ENCODE measurements at places on chromosomes 2 and 18.

GRCh38 chr2:60608679-60609078, 55.2 kb upstream of the BCL11A start:
- no peak for DNase-seq

DNA sequence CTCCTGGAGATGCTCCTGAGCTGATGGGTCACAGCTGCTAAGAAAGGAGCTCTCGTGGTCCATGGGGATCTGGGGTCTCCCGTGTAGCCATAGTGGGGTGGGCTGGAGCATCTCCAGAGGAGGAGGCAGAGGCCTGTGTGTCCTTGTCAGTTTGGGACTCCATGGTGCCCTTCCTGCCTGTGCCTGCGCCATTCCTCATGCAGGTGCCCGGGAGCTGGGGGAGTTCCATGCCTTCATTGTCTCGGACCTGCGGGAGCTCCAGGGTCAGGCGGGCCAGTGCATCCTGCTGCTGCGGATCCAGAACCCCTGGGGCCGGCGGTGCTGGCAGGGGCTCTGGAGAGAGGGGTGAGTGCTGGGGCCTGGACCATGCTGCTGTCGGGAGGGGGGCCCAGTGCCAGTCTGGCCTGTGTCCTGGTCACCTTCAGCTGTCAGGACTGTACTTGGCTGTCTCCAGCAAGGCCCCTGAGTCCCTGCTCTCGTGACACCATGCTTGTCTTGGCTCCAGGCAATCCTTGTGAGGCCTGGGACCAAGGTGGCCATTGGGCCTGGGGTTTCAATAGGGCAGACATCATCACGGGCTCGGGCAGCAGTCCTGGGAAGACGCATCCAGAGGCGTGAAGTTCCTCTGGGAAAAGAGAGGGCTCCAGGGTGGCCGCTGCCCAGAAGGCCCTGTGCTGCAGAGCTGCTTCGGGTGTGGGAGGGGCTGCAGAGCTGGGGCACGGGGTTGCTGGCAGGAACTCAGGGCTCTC, 7.3 kb downstream of the CAPN10 start:
- no peak for DNase-seq

DNA sequence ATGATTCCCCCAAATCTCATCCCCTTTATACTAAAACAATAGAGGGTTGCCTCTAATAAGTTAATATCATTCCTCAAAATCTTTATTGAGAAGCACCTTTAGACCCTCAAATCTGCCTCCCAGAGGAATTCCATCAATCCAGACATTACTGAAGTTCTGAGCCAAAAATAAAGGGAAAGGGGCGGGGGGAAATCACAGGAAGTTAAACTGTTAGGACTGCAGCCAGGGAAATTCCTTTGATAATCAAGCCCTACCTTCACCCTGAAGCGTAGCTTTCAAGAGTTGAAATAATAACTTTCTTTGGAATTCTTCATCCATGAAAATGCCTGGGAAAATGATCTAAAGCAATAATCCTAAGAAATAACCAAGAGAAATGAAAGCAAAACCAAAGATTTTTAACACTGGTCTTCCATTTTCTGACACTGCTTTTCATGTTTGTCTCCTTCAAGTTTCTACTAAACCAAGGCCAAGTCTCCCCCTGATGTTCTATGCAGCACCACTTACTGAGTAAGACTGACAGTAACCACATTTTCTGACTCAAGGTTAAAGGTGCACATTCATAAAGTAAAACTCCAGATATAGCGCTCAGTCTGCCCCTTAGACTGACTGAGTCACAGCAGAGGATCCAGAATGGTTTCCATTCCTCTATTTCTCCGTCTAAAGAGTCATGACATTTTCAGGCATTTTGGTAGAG, 78.2 kb downstream of the TCF4 start:
- no peak for DNase-seq

DNA sequence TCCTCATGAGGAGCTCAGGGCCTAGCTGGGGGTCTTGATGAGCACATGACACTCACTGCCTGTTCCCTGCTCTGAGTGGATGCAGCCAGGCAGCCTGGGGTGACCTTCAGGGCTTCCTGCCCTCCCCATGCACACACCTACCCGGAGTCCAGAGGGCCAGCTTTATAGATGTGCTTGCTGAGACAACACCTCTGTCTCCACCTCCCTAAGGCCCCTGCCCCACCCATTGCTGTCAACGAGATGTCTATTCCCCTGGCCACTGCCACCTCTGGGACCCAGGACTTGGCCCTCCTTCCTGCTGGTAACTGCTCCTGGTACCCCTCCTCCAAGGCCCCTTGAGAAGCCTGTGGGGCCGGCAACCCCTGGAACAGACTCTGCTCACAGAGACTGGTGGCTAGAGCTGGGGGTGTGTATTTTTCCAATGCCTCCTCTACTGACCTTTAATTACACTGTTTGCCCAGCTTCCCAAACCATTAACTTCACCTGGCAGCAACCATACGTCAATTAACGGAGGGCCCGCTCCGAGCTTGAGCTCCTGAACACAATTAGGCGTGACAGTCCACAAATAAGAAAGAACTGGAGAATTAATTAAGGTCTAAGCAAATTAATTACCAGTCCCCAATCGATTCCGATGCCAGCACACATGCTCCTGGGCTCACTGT, 66.3 kb downstream of the EMX1 start:
- no peak for DNase-seq

DNA sequence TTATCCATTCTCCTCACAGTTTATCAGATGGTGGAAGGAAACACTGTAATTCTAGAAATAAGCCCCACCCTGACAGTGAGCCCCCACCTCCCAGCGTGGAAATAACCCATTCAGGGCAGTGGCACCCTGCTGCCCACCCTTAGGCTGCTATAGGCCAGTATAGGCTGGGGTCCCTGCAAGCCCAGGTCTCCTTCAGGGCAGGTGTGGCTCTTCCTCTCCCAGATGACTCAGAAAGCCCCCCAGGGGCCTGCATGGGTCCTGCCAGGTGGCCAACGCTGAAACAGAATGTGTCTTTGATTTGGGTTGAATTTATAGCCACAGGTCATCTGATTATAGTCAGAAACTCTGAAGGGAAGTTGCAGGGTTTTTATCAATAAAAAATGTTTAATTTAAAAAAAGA, 136.4 kb downstream of the SH3RF3 start:
- no peak for DNase-seq

DNA sequence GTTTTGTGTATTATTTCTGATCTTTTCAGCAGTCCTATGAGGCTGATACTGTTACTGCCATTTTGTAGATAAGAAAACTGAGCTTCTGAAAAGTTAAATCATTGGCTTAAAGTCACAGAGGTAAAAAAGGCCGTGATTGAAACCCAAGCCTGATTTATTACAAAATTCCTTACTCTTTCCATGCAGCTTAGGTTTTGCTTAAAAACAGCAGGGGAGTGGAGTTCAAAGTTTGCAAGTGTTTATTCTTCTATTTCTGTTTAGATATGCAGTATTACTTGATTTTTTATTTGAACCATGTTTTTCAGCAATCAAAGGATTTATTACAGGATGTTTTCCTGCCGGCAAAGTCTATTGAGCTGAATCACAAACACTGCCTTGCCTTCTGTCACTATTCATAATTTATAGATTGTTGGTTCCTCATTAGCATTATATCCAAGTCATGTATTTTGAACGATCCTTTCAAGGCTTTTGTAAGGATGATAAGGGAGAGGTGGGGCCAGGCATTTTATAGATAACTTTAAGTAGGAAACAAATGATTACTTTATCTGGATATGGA, 31.9 kb upstream of the MSTN start:
- no peak for DNase-seq

GRCh38 chr2:206477296-206477695, 34.0 kb downstream of the ADAM23 start:
- DNase-seq: no peak

DNA sequence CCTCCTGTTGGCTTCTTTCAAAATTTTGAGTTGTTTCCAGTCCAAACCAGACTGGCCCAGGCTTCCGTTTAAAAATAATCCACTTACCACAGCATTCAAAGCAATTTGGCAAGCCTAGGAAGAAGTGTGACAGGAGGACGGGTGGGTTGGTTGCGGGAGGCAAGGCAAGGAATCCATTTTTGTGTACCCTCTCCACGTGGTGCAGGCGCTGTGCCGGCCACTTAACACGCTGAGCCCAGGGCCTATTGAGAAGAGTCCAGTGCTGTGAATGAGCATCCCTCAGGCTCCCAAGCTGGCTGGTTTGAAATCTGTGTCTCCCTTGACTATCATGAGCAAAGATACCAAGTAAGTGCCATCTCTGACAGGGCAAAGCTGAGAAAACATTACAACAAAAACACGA, 160.9 kb downstream of the NCKAP5 start:
- DNase-seq: no peak

DNA sequence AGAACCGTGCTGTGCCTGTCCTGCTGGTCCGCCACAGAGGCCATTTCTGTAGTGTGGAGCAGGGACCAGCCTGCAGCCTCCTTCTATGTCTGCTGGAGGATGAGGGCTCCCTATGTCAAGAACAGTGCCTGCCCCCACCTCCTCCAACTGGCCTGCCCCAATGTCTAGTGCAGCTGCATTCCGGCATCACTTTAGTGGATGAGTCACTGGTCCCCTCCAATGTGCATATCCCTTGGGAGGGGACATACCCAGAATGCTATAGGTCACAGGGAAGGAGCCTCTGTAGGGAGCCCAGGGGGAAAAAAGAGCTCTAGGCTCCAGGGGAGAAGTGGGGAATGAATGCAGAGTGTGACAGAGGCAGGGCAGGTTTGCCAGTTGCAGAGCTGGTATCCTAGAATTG, 219.6 kb downstream of the CELF4 start:
- no peak for DNase-seq

DNA sequence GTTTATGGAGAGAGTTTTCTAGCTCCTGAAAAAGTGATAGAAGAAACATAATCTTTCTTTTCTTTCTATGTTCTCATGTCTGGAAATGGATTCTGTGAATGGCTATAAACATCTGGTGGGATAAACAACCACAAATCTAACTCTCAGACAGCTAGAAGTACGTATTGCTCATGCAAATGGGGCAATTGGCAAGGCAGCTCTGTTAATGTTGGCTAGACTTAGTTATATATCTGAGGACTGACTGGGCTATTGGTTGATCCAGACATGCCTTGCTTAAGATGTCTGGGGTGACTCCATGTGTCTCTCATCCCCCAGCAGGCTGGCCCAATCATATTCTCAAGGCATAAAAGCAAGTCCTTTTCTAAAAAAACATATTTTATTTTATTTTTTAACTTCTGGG, 939.2 kb upstream of the NRXN1 start:
- DNase-seq: no peak

GRCh38 chr2:149709496-149710263, 122.1 kb upstream of the MMADHC start:
- DNase-seq: no peak
